ENCODE measurements at places on chromosomes 1 and 21.
A peak's percentile ranks its signal among the peaks of the same experiment; 100 is the strongest.

- no peak for DNase-seq
Observed at GRCh38 chr1:240611228-240611618, 732 bp downstream of the GREM2 start.

- no peak for DNase-seq
Observed at GRCh38 chr1:17558541-17558940, 19.0 kb downstream of the ARHGEF10L start.

- DNase-seq: no peak
Observed at GRCh38 chr1:233295975-233296322, 424 bp upstream of the PCNX2 start.

- DNase-seq: no peak
Observed at GRCh38 chr1:22437573-22437972, 14.1 kb upstream of the ZBTB40 start.

DNA sequence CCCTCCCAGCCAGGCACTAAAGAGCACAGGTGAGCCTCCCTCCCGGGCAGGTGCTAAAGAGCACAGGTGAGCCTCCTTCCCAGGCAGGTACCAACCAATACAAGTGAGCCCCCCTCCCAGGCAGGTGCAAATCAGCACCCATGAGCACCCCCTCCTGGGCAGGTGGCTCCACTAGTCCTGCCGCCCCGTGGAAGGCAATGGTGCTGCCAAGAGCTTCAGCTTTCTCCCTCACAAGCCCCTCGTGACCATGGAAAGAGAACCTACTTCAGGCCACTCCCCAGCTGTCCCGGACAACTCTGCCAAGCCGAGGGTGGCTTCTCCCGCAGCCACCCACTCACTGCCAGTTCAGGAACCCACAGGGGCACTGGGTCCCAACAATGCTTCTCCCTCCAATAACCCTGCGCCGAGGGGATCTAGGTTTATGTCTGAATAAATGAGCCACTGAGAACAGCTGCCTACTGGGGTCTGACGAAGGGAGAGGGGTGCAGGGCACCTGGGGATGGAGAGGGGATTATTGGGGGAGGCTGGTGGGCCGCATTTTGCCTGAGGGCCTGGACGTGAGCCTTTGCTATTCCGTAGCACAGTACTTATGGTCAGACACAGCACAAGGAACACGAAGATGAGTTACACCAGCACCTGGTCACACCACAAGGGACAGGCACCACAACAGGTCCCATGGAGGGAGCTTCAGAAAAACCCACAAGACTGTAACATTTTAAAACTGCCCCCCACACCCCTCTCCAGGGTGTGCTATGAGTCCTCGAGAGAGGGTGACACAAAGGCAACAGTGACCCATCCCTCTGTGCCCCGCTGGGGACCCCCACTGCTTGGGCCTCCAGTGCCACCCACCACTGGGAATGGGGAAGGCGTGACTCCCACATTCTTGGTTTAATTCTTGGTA is 46.3 kb downstream of the PRDM15 start:
- no peak for DNase-seq

DNA sequence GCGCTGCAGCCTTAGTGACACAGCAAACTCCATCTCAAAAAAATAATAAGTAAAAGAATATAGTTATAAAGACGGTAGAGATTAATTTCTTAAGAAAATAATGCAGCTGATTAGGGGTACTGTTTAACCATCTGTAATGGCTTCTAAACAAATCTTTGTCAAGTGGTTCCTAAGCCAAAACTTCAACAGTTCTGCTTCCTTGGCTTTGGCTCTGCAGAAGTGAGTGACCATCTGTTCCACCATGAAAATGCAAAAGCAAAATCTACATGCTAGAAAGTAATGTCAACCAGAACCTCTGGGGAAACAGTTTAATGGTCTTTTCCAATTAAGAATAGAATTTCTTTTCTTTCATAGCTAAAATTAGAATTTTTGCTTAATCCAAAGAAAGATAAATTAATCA is 8.3 kb upstream of the SH2D5 start:
- DNase-seq: no peak

DNA sequence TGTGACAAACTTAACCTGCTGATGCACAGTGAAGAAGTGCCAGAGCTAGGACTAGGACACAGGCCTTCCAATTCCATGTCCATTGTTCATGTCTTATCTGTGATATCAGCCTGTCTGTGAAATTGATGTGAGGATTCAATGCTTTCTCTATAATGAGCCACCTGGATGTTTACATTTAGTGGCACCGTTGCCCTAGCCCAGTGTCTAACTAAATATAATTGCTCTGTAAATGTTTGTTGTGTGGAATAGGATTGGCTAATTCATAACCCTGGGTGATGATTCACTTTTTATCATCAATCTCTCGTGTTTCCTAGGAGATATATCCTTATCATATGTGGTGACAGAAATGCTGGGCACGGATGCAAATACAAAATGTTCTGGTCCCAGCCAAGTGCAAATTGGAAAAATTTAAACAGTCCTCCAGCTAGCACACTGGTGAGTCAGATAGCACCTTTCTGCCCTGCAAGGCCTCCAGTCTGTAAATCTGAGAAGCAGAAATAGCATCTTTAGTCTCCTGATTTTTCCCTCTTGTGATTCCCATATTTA is 46.9 kb upstream of the GNG12 start:
- DNase-seq: peak; percentile 85

GRCh38 chr1:147486876-147487656 is 54.2 kb upstream of the BCL9 start:
- no peak for DNase-seq

- no peak for DNase-seq
Observed at GRCh38 chr21:39182484-39183271, 573 bp downstream of the PSMG1 start.

DNA sequence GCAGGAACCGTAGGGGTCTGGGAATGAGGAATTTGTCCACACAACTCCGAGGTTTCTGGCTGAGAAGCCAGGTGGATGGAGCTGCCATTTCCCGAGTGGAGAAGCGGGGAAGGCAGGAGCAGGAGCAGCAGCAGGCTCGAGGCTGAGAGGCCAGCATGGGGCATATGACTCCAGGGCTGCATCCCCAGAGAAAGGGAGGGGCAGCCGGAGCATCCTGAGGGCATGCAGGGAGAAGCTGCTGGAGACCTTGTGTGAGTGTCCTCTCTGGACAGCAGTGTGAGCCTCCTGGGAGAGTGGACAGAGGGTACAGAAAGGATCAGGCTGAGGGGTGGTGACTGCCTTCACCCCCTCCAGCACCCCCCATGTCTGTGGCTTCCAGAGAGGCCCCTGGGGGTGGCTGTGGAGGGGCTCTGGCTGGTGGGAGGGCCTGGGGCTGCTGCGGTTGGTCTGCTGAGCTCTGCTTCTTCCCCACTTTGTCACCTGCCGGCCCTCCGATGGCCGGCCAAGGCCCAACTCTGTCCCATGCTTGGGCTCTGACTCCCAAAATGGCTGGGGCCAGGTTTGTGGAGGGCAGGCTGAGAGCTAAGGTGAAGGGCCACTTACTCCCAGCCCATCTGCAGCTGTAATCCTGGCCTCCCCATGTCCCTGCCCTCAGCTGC is 633.1 kb downstream of the MATN1 start:
- DNase-seq: no peak

DNA sequence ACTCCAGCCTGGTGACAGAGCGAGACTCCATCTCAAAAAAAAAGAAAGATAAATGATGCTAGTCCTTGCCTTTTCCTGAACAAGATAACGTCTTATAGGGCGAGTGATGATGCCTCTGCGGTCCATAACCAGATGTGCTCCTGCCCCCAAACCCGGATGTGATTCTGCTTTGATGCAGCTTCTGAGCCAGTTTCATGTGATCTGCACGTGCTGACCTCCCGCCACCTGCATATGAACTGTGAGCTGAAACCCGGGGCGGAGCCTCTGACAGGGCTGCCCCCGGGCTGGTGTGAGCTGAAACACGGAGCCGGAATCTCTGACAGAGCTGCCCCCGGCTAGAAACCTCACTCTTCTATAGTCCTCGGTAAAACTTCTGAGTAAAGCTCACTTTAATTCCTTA is 1.3 kb downstream of the KRTAP12-4 start:
- no peak for DNase-seq

DNA sequence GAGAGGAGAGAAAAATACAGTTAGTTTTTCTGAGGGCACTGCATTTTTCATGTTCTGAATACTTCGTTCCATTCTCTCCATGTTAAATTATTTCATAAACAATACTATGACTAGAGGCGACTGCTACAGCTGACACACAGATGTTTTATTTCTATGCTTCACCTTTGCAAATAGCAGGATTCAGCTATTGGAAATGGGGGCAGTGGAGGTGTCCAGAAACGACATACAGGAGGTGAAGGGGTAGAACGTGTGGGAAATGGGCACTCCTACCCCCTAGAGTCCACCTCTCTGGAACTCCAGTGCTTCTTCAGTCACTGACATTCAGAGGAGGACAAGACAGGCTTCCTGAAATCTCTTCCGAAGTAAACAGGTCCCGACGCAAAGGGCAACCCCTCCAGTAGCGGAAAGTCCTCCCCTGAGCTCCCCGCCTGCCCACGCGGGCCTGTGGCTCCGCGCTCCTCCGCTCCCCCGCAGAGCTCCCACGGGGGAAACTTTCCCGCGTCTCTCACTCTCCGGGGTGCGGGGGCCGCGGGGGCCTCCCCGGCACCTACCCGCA is 480 bp downstream of the DPYD start:
- peak; percentile 25 for DNase-seq

- DNase-seq: no peak
Observed at GRCh38 chr1:56399795-56400194, 179.6 kb downstream of the PLPP3 start.

- no peak for DNase-seq
Observed at GRCh38 chr1:193157360-193157759, 29.1 kb downstream of the B3GALT2 start.

GRCh38 chr1:180451504-180451903 is 50.9 kb downstream of the ACBD6 start:
- DNase-seq: no peak

DNA sequence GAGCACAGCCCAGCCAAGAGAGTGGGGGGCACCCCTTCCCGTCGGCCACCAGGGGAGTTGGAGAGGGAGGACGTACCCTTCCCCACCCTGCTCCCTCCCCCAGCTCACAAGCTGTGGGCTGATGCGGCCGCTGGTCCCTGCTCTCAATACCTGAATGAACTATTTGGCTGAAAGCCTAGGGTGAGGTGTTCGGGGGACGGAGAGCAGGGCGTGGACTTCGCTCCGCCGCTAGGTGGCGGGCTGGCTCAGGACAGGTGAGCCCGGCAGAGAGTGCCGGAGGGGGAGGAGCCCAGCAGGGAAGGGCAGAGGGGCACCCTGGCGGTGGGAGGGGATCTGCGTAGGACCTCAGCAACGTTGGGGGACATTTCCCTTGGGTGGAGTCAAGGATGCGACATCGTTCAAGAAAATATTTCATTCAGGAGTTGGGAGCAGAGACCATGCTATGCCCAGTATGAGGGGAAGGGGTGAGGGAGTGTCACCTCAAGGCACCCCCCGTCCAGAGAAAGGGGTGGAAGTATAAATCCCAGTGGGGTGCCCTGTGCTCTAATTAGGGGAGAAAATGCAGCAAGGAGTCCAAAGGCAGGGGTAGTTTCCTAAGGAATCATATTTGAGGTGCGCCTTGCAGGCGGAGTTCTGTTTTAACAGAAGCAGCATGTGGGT is 12.0 kb upstream of the RHBG start:
- peak; percentile 26 for DNase-seq

- no peak for DNase-seq
Observed at GRCh38 chr21:42542196-42542595, 28.5 kb downstream of the SLC37A1 start.

DNA sequence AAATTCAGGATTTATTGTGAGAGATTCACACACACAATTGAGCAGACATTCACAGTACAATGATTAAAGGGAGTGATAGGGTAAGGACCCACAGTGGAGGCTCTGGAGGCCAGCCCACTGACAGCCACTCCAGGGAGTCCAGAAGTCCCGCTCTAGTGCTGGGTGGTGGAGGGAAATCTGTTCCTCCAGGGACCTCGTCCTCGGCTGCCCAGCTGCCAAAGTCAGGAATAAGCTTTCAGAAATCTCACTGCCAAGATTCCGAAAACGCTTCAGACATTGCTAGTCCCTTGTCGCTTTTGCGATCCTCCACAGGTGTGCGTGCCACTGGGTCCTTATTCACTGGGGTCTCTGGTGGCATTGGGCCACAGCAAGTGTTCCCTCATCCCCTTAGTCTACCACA is 2.3 kb downstream of the MX1 start:
- DNase-seq: no peak

DNA sequence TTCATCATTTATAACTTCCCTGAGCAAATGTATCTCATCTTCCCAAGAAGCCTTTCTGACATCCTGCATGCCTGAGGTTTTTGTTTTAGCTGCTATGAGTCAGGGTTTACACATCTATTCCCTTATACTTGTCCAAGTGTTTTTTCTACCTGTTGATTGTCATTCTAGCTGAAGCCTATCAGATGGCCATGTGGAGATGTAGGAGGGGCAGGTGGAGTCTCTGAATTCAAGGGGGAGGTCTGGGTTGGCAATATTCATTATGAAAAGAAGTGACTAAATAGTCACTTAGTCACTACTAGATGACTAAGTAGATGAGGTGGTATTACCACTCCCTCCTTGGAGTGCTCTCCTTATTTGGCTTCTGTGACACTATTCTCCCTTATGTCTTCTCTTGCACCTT is 52.4 kb downstream of the XCL1 start:
- peak; percentile 99 for DNase-seq

GRCh38 chr1:244887281-244887680 is 22.9 kb upstream of the HNRNPU start:
- DNase-seq: no peak

- DNase-seq: peak; percentile 85
Observed at GRCh38 chr1:151070474-151071276, at the start of gene GABPB2. Gene GABPB2 (plus strand): TSS chr1:151070761. CDS start chr1:151088190, 17,429 bp downstream.

DNA sequence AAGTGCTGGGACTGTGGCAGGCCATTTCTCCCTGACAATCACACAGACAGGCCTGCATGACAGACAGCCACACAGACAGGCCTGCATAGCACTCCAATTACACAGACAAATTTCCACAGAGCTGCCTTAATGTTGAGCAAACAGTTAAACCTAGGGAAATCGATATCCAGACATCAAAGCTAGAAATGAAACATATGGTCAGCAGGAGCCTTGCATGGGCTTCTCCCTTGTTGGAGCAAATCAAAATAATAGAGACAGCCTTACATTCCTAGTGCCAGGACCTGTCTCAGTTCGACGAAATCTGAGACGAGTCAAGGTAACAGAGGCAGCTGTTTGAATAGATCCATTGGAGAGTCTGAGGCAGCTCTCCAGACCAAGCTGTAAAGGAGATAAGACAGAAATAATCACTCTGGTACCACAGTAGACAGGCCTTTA is 42.4 kb downstream of the OLFML3 start:
- no peak for DNase-seq

GRCh38 chr1:178960482-178961240 is 65.0 kb upstream of the FAM20B start:
- no peak for DNase-seq

- no peak for DNase-seq
Observed at GRCh38 chr1:230249695-230250480, 176.2 kb downstream of the PGBD5 start.

DNA sequence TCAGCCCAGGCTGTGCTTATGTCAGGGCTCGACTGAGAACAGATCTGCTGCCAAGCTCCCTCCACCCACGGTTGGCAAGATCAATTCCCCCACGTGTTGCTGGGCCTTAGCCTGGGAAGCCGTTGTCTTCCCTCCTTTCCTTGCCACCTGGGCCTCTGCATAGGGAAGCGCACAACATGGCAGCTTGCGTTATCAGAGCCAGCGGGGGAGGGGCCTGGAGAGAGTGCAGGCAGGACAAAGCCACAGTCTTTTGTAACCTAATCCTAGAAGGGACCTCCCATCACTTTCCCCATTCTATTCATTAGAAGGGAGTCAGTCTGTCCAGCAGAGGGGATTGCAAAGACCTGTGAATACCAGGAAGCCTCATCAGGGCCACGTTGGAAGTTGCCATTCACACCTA is 17.0 kb upstream of the IGSF21 start:
- DNase-seq: no peak

- DNase-seq: no peak
Observed at GRCh38 chr1:167339405-167339804, 118.7 kb downstream of the POU2F1 start.
